ENCODE measurements at places on chromosomes 2 and 18.

- DNase-seq, result no peak
Observed at GRCh38 chr2:67564076-67564475, 166.9 kb downstream of the ETAA1 start.

DNA sequence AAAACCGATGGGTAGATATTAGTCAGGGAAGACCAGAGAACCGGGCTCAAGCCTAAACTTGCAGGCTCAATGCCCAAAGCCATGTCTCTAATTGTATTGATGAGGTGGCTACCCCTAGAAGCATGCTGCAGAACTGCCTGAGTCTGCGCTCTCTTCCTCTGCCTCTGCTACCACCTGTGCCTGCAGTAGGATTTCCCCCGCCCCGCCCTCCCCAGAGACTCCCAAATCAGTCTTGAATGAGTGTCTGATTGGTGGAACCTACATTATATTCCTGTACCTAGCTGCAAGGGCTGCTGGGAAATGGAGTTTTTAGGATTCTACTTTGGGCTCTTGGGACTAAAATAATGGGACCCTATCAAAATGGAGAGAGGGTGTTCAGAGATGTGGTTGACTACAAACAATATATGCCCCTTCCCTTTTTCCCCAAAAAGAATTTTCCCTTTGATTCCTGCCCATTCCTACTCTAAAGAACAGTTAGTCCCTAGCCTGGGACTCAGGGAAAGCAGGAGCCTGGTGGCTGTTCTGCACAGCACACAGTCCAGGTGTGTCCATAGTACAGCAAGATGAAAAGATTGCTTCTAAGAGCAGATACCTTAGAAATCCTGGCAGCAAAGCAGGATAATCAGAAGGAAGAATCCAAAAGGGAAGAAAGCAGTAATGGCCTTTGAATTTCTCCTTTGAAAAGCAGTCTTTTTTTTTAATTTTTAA is 12.5 kb downstream of the GRP start:
- DNase-seq, result no peak

DNA sequence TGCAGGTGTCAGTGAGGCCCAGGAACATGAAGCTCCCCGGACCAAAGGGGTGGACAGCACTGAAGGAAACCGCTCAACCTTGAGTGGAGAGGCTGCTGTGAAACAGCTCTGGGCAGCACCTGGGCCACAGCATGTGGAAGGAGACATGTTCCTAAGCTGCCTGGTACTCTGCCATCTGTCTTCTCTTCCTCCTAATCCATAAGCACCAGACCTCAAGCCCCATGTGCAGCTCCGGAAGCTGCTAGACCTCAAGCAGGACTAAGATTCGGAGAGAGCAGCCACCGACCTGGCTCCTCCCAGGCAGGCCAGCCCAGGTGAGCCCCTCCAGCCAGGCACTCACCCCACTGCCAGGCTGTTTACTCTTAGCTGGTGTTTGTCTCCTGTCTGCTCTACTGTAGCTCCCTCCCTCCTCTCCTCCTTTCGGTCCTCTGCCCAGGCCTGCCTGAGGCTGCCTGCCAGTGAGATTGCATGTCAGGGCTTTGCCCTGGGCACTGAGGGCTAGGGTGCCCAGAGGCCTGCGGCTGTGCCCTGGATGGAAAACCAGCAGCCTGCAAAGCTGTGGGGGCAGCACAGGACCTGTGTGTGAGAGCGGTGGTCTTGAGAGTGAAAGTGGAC is 53.7 kb downstream of the BCL11A start:
- DNase-seq, result no peak

DNA sequence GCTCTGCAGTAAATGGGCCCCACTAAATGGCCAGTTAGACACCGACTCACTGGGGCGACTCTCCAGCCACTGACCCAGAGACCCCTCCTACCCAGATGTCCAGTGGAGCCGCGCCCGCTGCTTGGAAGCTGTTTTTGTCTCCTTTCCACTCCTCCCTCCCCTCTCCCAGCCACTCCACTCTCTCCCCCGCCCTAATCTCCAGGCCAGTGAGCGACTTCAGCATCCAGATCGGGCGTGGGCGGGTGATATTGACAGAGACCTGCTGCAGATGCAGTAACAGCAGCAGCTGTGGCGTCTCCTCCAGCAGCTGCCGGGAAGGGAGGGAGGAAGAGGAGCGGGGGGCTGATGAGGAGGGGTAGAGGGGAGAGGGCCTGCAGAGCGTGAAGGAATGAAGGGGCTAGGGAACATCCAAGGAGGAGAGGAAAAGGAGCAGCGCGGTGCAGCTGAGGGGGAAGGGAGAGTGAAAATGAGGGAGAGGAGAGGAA is at the start of gene SCN7A:
Gene SCN7A (minus strand): TSS at position 110 of the 485 bp plus-strand sequence. CDS start 16,553 bp downstream, outside the sequence.
- DNase-seq, result peak; percentile 63

- DNase-seq, result no peak
Observed at GRCh38 chr2:225911019-225911418, 511.5 kb downstream of the NYAP2 start.

DNA sequence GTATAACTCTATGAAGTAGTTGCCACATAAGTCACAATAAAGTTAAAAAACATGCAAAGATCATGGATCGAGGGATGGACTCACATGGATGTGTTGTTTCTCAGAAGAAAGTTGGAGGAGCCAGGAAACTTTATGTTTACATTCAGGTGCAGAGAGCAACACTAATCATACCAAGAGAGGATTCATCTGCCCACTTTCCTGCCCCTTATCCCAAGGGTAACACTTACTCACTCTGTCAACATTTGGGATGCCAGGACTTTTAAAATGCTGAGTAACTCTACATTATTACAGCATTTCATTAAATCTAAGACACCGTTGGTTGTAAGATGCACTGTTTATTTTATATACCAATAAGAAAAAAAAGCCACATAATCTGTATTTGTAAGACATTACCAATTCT is 170.4 kb downstream of the KCNE4 start:
- DNase-seq, result no peak

DNA sequence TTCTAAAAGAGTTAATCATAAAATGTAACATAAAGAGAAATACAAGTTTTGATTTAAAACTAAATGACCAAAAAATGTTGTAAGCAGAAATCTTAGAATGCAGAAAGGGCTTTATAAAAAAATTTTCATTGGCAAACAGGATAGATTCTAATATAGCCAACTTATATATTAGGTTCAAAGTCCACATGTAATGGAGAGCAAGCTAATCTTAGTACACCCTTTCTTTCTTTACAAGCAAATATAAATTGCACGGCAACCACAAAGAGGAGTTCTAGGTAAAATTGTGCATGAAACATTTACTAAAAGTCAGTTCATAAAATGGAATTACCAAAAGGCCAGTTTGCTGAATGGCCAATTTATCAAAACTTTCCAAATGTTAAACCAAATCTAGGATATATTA is 130.6 kb downstream of the NOL4 start:
- no peak for DNase-seq

All from right renal pelvis (tissue), 4 donors.